CD4-positive, alpha-beta T cell treated with Interleukin-17A for 1 hour (primary cell): ENCODE measurements at places on chromosomes 5 and 9.
A peak's percentile ranks its signal among the peaks of the same experiment; 100 is the strongest.

GRCh38 chr9:29212397-29213387 lies 1639.4 kb upstream of the C9orf72 start:
- DNase-seq = no peak

DNA sequence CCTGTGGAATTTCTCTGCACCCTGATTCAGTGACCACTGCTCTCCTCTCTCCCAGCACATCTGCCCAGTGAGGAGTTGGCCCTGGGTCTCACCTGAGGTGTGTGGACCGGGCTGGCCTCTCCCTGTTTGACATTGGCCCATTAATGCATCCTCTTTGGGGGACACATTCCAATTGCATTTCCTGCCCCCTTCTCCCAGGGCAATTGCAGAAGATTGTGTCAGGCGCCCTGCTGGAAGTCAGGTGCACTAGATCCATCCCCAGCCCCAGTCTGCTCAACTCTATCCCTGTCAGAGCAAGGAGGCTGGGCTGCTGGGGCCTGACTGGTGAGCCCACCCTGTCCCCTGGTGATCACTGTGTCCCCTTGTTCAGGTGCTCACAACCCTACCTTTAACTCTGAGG lies 84.5 kb downstream of the LMX1B start:
- DNase-seq = no peak

- DNase-seq = no peak
Observed at GRCh38 chr5:18321262-18321942, 687.1 kb downstream of the TAF11L14 start.

GRCh38 chr5:143239882-143240518 lies 163.5 kb downstream of the NR3C1 start:
- no peak for DNase-seq

DNA sequence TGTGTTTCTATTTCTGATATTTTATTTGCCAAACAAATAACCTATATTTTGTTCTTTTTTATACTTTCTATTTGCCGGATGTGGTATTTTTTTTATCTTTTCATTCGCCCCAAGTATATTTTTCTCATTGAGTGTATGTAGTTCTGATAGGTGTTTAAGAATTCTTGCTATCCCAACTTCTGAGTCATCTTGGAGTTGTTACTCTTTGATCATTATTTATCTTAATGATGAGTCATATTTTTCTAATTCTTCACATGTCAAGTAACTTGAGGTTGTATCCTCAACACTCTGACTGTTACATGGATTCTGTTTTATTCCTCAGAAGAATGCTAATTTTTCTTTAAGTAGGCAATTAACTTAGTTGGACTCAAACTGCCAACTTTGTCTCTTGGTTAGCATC lies 498.1 kb downstream of the TLE1 start:
- DNase-seq = no peak

DNA sequence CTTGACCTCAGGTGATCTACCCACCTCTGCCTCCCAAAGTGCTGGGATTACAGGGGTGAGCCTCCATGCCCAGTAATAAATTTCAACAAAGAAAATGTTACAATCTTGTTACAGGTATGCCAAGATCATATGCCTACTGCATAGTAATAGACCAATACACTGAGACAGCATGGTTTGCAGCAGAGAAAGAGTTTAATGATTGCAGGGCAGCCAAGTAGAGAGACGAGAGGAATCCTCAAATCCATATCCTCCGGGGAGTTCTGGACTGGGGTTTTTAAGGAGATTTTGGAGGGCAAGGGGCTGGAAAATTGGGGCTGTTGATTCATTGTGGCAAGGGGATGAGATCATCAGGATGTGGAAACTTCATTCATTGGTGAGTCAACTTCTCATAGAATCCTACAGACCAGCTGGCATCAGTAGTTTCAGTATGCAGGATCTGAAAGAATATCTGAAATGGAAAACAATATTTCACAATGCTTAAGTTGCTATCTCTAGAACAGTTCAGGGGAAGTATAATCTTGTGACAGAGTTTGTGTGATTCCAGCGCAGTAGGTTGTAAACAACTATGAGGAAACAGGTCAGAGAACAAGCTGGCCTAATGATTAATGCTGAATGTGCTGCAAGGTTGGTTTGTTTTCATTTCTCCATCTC lies 14.8 kb upstream of the TUT7 start:
- no peak for DNase-seq

- no peak for DNase-seq
Observed at GRCh38 chr5:138583984-138584637, 8.9 kb upstream of the HSPA9 start.

- no peak for DNase-seq
Observed at GRCh38 chr9:12091865-12092527, 601.2 kb upstream of the TYRP1 start.

GRCh38 chr5:68515514-68515913 lies 300.0 kb downstream of the PIK3R1 start:
- DNase-seq = no peak

GRCh38 chr5:73392775-73393174 lies 55.8 kb downstream of the FOXD1 start:
- no peak for DNase-seq

GRCh38 chr5:179973391-179973790 lies 65.7 kb upstream of the TBC1D9B start:
- no peak for DNase-seq

- peak; percentile 80 for DNase-seq
Observed at GRCh38 chr9:131590907-131591844, 45.9 kb downstream of the PRRT1B start.

DNA sequence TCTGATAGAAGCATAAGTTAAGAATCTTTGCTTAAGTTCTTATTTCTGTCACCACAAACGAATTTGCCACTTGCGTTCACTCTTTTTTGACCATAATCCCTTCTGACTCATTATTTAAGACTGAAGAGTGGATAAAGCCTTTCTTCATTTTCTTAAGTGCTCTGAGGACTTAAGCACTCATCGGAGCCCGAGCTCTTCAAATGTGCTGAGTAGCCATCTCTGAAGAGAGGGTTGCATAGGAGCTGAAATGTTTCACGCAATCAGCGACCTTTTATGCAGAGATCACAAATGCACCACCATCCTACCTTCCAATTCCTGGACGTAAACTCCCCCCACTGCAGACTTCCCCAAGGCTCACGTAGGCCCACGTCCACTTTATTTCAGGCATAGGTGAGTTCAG lies 699.2 kb downstream of the IRX1 start:
- DNase-seq = no peak

GRCh38 chr5:17445185-17445584 lies 52.8 kb upstream of the TAF11L2 start:
- DNase-seq = no peak

DNA sequence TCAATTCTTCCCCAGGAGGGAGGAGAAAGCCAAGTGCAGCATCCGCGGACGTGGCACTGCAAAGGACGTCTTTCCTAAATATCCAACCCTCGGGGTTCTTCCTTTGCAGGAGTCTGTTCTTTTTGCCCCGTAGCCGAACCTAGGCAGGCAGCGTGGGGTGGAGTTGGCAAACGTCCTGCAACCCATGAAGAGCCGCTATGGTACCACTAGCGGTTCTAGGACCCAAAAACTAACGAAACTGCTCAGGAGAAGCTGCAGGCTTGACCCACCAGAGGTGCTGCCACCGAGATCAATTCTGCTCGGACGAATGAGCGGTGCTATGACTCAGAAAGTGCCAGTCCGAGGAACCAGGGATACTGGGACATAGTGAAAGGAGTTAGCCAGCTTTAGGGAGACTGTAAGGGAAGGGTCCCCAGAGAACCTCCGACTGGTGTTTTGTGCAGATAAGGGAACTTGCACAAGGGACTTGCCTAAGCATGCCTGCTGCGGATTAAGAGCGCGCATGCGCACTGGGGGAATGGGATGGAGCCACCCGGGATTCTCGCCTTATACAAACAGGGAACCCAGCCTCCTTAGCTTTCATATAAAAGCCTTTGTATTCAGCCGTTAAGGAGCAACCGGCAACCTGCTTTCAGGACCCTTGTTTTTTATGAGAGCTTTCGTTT lies 32.7 kb downstream of the ANXA2R start:
- DNase-seq = peak; percentile 84

- no peak for DNase-seq
Observed at GRCh38 chr9:77502568-77502967, 145.6 kb downstream of the GNA14 start.

DNA sequence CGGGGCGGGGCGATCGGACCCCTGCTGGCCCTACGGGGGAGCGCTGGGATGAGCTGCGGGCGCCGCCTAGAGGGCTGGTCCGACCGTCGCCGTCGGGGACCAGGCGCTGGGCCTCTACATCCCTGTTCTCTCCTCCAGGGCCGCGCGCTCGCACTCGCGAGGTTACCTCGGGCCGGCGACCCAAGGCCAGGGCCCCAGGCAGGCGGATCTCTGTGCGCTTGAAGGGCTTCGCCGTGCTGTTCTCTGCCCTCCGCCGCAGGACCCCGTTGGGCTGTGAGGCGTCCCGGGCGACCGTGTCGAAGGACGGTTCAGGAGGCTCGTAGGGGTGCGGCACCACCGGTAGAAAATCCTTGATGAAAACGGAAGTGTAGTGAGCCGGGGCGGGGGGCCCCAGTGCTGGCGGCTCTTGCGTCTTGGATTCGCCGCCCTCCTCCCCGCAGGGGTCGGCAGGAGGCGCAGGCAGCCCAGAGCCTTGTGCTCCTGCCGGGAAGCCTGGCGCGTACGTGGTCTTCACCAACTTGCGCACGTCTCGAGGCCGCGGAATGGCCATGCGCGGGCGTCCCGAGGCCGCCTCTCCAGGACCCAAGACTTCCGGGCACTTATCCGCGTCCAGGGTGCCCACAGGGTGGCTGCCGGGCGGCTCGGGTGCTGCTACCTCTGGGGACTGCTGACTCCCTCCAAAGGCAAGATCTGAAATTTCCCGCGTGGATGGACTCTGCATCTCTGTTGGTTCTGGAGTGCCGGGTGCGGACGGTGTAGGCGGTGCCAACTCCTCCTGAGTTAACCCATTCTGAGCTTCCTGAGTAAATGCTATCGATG lies 2.0 kb downstream of the PROB1 start:
- DNase-seq = peak; percentile 82

- DNase-seq = no peak
Observed at GRCh38 chr9:109976303-109976702, 196.3 kb downstream of the PALM2AKAP2 start.

GRCh38 chr9:68832861-68833518 lies 128.0 kb downstream of the PIP5K1B start:
- no peak for DNase-seq

DNA sequence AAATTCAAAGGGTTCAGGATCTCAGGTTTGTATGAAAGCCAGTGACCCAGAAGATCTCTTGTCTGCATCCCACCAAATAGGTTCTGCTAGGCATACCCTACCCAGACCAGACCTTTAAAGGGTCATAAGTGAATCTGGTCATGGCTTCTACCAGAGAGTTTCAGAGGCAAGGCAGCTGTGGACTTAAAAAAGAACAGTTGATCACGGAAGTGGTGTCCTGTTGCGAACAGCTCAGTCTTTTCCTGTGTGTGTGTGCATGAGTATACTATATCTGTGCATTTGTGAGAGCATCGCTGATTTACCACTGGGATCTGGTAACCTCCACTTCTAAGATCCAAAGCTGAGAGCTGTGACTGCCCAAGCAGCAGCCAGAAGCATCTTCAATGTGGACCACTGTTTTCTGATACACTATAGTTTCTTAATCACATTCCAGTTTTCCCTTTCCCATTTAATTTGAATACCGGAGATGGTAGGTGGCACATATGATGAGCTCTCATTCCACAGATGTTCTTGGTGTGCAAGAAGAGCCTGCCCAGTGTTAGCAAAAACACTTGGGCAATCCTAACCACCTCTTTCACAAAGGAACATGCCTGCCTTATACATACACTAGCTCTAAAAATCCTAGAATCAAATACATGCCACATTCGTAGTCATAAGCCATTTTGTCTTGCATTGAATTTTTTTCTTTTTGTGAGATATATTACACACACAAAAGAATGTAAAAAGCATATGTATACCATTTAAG lies 36.2 kb upstream of the OR2S2 start:
- DNase-seq = no peak

DNA sequence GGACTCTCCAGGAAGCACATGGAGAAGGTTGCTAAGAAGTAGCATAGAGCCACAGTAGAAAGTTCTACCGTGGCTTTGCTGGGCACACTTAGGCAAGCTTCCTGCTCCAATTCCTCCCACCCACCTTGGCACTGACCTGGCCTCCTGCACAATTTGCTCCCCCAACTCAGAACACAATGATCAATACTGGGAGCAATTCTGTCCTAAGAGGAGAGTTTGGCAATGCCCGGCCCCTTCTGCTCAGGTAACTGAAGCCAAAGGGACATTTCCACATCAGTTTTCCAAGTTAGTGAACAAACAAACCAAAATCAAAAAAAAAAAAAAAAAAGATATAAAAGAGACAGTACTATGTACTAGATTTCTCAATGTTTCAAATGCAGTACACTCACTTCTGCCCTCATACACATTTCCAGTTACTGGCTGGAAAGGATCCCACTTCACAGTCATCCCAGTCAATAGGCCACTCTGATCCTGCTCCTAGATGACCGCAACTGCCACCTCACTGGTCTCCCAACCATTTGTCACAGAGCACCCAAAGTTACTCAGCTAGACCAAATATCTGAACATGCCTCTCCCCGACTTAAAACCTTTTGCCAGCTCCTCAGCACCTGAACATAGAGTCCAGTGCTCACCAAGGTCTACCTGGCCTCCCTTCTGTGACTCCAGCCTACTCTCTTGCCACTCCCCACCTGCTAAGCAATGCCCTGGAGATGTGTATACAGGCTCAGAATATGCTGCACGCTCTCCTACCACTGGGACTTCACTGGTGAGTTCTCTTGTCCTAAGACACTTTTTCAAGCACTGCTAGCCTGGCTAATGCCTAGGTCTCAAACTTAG lies 21.3 kb downstream of the ABCA1 start:
- no peak for DNase-seq

DNA sequence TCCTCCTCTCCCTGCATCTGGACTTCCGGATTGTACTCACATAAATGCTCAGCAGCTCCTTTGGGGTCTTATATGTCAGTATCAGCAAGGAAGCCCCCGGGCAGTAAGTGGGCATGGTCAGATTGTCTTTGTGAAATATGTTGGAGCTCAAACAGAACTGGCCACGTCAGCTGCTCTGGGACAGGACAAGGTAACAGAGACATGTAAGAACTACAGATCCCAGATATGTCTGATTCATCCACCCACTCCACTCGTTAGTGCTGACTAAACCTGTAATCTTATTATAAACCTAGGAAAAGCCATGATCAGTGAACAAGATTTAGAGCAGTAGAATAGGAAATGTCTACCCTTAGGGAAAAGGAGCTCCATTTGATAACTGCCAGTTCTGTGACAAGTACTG lies 561.8 kb downstream of the CETN3 start:
- DNase-seq = no peak

GRCh38 chr9:35867538-35867937 lies 2.7 kb downstream of the OR13J1 start:
- no peak for DNase-seq

- DNase-seq = no peak
Observed at GRCh38 chr5:151757233-151758140, 944 bp downstream of the ATOX1 start.

DNA sequence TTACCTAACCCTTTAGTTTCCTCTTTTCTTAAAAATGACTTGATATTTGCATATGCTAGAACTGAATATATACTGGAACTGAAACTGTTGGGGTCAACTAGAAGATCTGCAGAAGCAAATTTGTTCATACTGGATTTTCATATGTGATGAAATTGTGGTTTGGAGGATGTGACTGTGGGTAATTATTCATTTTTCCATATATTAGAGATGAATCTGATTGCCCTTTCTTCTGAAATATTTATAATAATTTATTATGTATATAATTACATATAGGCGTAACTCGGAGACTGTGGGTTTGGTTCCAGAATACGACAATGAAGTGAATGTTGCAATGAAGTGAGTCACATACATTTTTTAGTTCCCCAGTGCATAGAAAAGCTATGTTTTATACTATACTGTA lies 149.1 kb downstream of the ATP10B start:
- peak; percentile 8 for DNase-seq
